ENCODE measurements at places on chromosomes 12 and 14. TPM values are rescaled to one million over a fixed set of nuclear protein-coding genes. Genes with fewer than 3 reads are reported as not detected.

GRCh38 chr12:120413901-120414695 lies 23.8 kb upstream of the COX6A1 start:
- no peaks in the 10 kb centered on the region for H3K4me1 ChIP-seq

GRCh38 chr14:95340201-95340697 lies 20.5 kb upstream of the CLMN start:
- no peaks in the 10 kb centered on the region for H3K36me3 ChIP-seq
- no peak overlapping the region for H3K4me3 ChIP-seq
- no peaks in the 10 kb centered on the region for H3K27me3 ChIP-seq
- no peaks in the 10 kb centered on the region for H3K4me1 ChIP-seq
- H3K27ac ChIP-seq = no peak overlapping the region

GRCh38 chr12:115443351-115443938 lies 759.5 kb upstream of the TBX3 start:
- no peak overlapping the region for H3K27ac ChIP-seq
- no peaks in the 10 kb centered on the region for H3K36me3 ChIP-seq
- H3K4me3 ChIP-seq = no peak overlapping the region
- H3K27me3 ChIP-seq = no peaks in the 10 kb centered on the region
- no peak for DNase-seq
- H3K4me1 ChIP-seq = peaks cover 3% of the 10 kb centered on the region

DNA sequence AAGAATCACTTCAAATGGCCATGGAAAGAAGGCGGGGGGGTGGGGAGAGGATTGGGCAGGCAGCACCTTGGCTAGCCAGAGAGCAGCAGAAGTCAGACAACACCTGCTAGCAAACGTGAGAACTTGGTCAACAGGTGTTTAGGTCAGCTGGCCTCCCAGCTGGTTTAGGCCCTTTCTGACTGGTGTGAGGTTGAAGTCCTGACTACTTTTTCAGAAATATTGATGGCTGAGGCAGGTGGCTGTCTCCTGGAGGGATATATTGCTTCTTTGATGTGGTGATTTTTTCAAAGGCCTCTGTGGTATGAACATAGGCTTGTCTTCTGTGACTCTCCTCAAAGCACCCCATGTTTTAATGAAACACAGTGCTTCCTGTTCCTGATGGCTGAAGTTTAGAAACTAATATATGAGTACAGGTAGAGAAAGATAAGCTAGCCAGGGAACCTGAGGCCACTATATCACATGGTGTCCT lies 238.2 kb upstream of the SSTR1 start:
- H3K4me1 ChIP-seq = no peaks in the 10 kb centered on the region
- H3K27me3 ChIP-seq = no peaks in the 10 kb centered on the region
- H3K27ac ChIP-seq = no peak overlapping the region
- no peak overlapping the region for H3K4me3 ChIP-seq
- no peak for DNase-seq

KCNA5 gene
- 1.5 TPM for total RNA-seq

- H3K4me3 ChIP-seq = no peak overlapping the region
- no peak for DNase-seq
- no peaks in the 10 kb centered on the region for H3K27me3 ChIP-seq
These were observed 108.4 kb downstream of the CAND1 start for GRCh38 chr12:67377541-67377940.

DNA sequence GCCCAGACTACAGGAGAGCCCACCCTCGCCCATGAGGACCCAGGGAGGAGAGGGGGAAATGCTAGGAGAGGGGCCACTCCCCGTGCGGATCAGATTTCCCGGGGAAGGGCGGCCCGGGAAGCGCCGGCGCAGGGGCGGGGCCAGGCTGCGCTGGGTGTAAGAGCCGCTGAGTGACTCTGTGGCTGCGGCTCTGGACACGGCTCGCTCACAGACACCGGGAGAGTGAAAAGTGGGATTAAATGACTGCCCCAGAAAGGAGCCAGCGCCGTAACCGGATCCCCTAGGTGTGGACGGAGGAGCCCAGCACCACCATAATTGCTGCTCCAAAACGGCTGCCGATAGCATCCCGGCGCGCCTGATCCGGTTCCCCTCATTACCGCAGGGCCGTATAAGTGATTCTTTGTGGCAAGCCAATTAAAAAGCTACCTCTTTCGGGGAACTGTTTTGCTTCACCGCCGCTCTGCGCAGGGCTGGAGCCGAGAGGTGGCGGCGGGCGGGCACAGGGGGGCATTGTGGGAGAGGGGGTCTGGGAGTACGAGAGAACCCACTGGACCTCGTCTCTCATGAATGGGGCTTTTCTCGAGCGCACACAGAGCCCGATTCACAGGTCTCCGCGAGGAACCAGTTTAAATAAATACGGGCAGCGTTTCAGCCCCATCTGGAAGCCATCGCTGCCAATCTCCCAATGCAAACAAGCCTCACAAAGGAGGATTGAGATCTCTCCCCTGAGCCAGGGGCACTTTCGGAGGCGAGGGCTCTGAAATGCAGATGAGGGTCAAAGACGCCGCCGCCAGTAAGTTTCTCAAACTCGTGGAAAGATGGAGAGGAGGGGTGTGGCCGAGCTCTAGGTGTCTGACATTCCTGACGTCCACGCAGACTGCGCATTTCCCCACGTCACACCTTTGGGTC lies 2.5 kb downstream of the COL2A1 start:
- no peak overlapping the region for H3K27ac ChIP-seq
- H3K4me3 ChIP-seq = peak overlapping the region; percentile 55
- H3K36me3 ChIP-seq = no peaks in the 10 kb centered on the region
- no peak for DNase-seq
- peaks cover 42% of the 10 kb centered on the region for H3K4me1 ChIP-seq
- peaks cover 85% of the 10 kb centered on the region for H3K27me3 ChIP-seq

GRCh38 chr14:65548878-65549277 lies 136.3 kb downstream of the FUT8 start:
- no peaks in the 10 kb centered on the region for H3K27me3 ChIP-seq
- H3K4me1 ChIP-seq = no peaks in the 10 kb centered on the region
- H3K27ac ChIP-seq = no peak overlapping the region

OTX2 gene
- not detected for total RNA-seq

- no peaks in the 10 kb centered on the region for H3K4me1 ChIP-seq
- H3K27me3 ChIP-seq = no peaks in the 10 kb centered on the region
- H3K27ac ChIP-seq = no peak overlapping the region
- no peak overlapping the region for H3K4me3 ChIP-seq
These were observed 116.1 kb upstream of the NUDT4 start for GRCh38 chr12:93261505-93262094.

- H3K4me1 ChIP-seq = peaks cover 49% of the 10 kb centered on the region
- DNase-seq = peak; percentile 86
- H3K27me3 ChIP-seq = no peaks in the 10 kb centered on the region
- H3K36me3 ChIP-seq = peaks cover 42% of the 10 kb centered on the region
- H3K4me3 ChIP-seq = peak overlapping the region; percentile 64
These were observed 5.8 kb downstream of the KMT5A start for GRCh38 chr12:123389560-123390351.

DNA sequence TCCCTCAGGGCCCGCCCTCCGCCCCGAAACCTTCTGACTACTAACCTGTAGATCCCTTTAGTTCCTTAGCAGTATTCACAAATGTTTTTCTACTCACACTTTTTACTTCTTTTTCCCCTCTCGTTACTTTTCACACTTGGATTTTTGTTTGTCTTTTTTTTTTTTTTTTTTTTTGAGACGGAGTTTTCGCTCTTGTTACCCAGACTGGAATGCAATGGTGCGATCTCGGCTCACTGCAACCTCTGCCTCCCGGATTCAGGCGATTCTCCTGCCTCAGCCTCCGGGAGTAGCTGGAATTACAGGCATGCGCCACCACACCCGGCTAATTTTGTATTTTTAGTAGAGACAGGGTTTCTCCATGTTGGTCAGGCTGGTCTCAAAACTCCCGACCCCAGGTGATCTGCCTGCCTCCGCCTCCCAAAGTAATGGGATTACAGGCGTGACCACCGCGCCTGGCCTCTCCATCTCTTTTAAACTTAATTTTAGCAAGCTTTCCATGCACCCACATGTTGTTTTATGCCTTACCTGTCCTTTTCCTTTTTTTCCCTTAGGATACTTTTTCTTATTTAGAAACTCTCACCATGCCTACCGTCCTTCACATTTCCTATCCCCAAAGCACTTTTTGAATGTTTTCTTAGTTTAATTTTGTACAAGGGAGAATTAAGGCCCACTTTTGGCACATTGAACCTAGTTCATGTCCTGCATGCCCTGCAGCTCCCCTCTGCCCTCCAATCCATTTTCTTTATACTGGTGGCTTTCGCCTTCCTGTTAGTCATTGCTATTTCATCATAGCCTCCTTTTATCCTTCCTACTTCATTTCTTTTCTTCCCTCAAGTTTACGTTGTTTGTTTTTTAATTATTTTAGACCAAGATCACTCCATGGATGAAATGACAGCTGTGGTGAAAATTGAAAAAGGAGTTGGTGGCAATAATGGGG lies 1.1 kb downstream of the SP1 start:
- DNase-seq = peak; percentile 47
- peak overlapping the region; percentile 61 for H3K4me3 ChIP-seq
- peak overlapping the region; percentile 91 for H3K27ac ChIP-seq
- peaks cover 50% of the 10 kb centered on the region for H3K36me3 ChIP-seq
- no peaks in the 10 kb centered on the region for H3K27me3 ChIP-seq

- H3K36me3 ChIP-seq = peaks cover 9% of the 10 kb centered on the region
- peak overlapping the region; percentile 8 for H3K4me3 ChIP-seq
- no peaks in the 10 kb centered on the region for H3K4me1 ChIP-seq
- DNase-seq = no peak
- H3K27ac ChIP-seq = peak overlapping the region; percentile 73
These were observed 23.5 kb downstream of the GPHB5 start for GRCh38 chr14:63295231-63295685.

DNA sequence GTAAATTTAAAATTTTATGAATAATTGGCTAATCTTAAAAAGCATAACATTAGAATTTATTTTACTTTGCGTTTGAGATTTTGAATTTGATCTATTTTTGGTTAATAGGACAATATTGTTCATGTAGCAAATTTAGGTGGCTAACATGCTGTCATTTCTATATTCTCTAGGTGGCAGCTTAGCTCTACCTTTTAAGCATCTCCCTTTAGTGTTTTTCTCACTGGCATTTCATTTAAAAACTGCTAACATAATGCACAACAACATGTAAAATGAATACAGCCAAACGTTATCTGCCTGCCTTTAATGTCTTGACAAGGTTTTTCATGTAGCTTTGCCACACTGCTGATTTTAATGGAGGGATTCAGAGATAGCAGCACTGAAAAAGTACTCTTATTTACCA lies 272.4 kb upstream of the FBXO33 start:
- no peaks in the 10 kb centered on the region for H3K36me3 ChIP-seq
- no peaks in the 10 kb centered on the region for H3K4me1 ChIP-seq
- H3K27ac ChIP-seq = no peak overlapping the region
- no peak for DNase-seq
- no peak overlapping the region for H3K4me3 ChIP-seq

GRCh38 chr12:5506821-5507231 lies 74.9 kb downstream of the NTF3 start:
- DNase-seq = no peak
- no peak overlapping the region for H3K27ac ChIP-seq
- peaks cover 4% of the 10 kb centered on the region for H3K4me1 ChIP-seq
- peaks cover 4% of the 10 kb centered on the region for H3K27me3 ChIP-seq
- H3K4me3 ChIP-seq = no peak overlapping the region

DNA sequence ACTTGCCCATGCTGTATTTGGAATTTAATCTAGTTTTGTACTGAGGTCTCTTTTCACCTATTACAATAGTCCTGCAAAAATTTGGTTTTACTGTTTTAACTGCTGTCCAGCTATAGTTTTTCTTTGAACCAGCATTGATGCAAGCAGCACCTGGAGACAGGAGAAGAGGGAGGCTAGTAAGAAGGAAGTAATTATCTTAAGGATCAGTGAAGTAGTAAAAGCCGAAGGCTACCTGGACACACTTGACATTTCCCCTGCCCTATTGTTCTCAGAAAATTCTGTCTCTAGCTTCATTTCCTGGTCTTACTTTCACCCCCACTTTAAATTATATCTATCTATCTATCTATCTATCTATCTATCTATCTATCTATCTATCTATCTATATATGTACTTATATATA lies 43.5 kb upstream of the LRIG3 start:
- H3K27ac ChIP-seq = no peak overlapping the region
- no peaks in the 10 kb centered on the region for H3K27me3 ChIP-seq
- H3K4me1 ChIP-seq = no peaks in the 10 kb centered on the region
- H3K4me3 ChIP-seq = no peak overlapping the region
- DNase-seq = no peak

DNA sequence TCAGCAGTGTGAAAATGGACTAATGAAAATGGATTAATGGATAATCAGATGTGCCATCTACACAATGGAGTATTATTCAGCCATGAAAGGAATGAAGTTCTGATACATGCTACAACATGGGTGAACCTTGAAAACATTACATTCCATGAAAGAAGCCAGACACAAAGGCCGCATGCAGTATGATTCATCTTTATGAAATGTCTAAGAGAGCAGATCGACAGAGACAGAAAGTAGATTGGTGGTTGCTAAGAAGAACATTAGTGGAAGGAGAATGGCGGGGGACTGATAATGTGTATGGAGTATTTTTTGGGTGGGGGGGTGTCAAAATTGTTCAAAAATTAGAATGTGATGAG lies 47.3 kb downstream of the PRKAB1 start:
- H3K27ac ChIP-seq = peak overlapping the region; percentile 79
- peaks cover 7% of the 10 kb centered on the region for H3K36me3 ChIP-seq
- peaks cover 51% of the 10 kb centered on the region for H3K4me1 ChIP-seq
- H3K27me3 ChIP-seq = no peaks in the 10 kb centered on the region

DNA sequence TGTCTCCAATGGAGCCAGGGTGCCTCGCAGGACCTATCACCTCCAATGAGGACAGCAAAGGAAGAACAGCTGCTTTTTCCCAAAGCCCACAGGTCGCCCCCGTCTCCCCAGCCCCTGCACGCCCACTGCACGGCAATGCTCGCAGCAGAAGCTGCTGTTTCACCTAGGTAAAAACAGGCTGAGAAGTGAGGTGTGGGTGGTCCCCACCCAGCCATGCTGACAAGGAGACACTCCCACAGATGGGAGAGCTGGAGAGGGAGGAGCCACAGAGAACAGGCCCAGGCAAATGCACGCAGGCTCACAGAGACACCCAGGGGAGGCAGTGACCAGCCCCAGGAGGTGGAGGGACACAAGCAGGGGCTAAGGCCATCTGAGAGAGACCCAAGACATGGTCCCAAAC lies 10.4 kb downstream of the CFAP73 start:
- H3K4me1 ChIP-seq = no peaks in the 10 kb centered on the region
- no peak overlapping the region for H3K4me3 ChIP-seq
- DNase-seq = no peak

GRCh38 chr12:106359646-106360399 lies 2.3 kb downstream of the POLR3B start:
- H3K4me3 ChIP-seq = no peak overlapping the region
- peaks cover 7% of the 10 kb centered on the region for H3K36me3 ChIP-seq
- peaks cover 17% of the 10 kb centered on the region for H3K4me1 ChIP-seq
- H3K27ac ChIP-seq = peak overlapping the region; percentile 93

DNA sequence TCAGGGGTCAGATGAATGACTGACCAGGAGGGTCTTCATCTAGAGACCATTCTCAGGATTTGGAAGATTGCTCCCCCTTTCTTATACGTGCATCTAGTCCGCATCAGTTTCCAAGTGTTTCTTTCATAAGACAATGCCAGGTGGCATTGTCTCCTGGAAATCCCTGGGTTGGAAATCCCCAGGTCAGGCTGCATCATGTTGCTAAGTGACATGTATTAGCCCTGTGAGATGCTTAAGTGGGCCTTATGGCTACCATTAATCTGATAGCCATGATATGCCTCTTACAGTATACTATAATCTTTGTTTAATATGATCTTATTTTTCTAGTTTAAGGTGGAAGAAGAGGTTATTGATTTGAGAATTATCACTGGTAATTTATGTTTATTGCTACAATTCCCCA lies 92.8 kb downstream of the DIO3 start:
- no peak overlapping the region for H3K4me3 ChIP-seq
- no peak for DNase-seq
- H3K36me3 ChIP-seq = no peaks in the 10 kb centered on the region
- H3K27ac ChIP-seq = no peak overlapping the region
- H3K27me3 ChIP-seq = no peaks in the 10 kb centered on the region

GRCh38 chr12:92331383-92331782 lies 185.7 kb upstream of the BTG1 start:
- no peak overlapping the region for H3K27ac ChIP-seq
- DNase-seq = no peak
- H3K27me3 ChIP-seq = no peaks in the 10 kb centered on the region
- H3K4me1 ChIP-seq = peaks cover 6% of the 10 kb centered on the region

All from lower lobe of right lung (tissue), 2 donors.